ENCODE measurements at places on chromosomes 3 and 15. TPM values are rescaled to one million over a fixed set of nuclear protein-coding genes. Genes with fewer than 3 reads are reported as not detected.

FHIT gene
- total RNA-seq = 37.0 TPM

ADGRG7 gene
- not detected for total RNA-seq

- no peak for DNase-seq
These were observed 6.7 kb downstream of the ZBTB47 start for GRCh38 chr3:42660131-42660715.

DNA sequence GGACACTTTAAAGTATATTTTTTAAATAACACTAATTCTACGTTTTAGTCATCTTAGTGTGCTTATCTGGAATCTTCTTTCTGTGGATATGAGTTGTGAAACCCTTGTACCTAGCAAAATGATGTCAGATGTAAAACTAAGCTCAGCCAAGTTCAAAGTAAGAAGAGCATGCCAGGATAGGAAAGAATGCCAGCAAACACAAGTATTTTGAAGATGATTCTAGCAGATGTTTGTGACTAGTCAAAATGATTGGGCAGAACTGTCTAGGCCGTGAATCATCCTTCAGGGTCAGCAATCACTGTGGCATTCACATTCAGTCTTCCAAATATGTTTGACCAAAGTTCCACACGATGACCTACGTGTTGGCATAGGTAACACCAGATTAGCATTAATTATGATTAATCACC is 5.4 kb upstream of the PLOD2 start:
- no peak for DNase-seq
